ENCODE measurements at places on chromosomes 6 and 20.
A peak's percentile ranks its signal among the peaks of the same experiment; 100 is the strongest.

- no peak for DNase-seq
These were observed 122.8 kb upstream of the B3GAT2 start for GRCh38 chr6:71079677-71080076.

DNA sequence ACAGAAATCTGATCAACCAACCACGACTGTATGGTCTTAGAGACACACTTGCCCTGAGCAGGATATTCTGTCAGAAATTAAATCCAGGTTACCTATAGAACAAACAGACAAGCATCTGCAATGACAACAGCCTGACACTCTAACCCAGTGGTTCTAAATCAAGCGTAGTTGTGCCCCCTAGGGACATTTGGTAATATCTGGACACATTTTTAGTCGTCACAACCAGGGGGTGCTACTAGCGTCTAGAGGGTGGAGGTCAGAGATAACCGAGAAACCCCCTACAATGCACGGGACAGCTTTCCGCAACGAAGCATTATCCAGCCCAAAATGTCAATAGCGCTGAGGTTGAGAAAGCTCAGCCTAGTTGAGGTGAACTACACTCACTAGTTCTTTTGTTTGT is 32.3 kb downstream of the ID4 start:
- DNase-seq: no peak

GRCh38 chr6:43454696-43455530 is 435 bp downstream of the DLK2 start:
- peak; percentile 26 for DNase-seq

DNA sequence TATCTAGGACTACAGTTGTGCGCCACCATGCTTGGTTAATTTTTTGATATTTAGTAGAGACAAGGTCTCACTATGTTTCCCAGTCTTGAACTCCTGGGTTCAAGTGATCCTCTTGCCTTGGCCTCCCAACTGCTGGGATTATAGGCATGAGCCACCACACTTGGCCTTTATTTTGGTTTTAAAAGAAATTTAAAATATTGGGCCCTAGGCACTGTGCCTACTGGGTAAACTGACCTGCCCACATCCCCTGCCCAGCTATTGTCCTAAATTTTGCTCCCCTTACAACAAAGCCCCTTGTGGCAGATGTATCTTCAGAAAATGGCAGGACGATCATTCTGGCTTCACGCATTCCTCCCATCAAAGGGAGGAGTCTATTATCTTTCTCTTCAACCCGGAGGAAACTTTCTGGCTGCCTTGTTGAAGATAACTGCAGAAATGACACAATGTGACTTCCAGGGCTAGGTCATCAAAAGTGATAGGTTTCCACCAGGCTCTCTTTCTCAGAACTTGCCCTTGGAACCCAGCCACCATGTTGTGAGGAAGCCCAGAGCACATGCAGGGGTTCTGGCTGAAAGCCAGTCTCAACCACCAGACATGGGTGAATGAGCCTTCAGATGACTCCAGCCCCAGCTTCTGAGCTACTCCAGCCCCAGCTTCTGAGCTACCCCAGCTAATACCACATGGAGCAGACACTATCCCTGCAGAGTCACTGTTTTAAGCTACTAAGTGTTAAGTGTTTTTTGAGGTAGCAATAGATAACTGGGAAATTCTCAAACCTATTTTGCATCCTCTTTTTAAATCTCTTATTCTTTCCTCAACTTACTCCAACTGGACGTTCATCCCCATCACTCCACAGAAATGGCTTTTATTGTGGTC is 4.6 kb upstream of the GUCA1B start:
- no peak for DNase-seq

GRCh38 chr6:150004101-150004782 is 21.1 kb downstream of the RAET1L start:
- DNase-seq: no peak

GRCh38 chr6:31572041-31572911 is at the start of gene LTA:
LTA (plus strand) TSS chr6:31572289; CDS start chr6:31572743, 454 bp downstream.
- peak; percentile 82 for DNase-seq

DNA sequence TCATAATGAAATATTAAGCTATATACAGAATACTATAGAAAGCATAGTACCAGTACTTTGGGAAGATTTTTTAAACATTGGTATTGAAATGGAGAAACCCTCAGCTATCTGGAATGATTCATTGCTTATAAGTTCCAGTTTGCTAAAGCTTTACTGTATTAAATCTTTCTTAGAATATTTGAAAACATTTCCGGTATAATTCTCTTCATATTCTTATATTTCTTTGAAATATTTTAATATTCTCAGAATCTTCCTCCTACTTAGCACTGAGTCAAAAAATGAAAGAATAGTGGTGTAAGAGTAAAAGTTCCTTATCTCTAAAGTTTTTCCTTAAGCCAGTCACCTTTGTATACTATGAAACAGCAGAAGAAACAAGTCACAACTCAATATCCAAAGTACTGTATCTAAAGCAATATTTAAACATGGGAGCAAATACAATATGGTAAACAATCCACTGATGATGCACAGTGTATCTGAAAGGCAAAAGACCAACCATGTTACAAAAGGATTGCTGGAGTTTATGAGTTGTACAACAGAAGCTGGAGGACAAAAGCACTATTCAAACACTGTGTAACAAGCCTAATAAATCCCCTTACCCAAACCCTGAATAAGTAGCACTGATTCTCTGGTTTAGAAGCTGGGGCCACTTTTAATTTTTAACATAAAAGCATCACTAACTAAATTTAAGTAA is 102.1 kb downstream of the PRDM1 start:
- DNase-seq: no peak

GRCh38 chr6:167325766-167326165 is 880 bp downstream of the TTLL2 start:
- DNase-seq: no peak

GRCh38 chr6:69026715-69027114 is 391.6 kb downstream of the ADGRB3 start:
- DNase-seq: no peak

DNA sequence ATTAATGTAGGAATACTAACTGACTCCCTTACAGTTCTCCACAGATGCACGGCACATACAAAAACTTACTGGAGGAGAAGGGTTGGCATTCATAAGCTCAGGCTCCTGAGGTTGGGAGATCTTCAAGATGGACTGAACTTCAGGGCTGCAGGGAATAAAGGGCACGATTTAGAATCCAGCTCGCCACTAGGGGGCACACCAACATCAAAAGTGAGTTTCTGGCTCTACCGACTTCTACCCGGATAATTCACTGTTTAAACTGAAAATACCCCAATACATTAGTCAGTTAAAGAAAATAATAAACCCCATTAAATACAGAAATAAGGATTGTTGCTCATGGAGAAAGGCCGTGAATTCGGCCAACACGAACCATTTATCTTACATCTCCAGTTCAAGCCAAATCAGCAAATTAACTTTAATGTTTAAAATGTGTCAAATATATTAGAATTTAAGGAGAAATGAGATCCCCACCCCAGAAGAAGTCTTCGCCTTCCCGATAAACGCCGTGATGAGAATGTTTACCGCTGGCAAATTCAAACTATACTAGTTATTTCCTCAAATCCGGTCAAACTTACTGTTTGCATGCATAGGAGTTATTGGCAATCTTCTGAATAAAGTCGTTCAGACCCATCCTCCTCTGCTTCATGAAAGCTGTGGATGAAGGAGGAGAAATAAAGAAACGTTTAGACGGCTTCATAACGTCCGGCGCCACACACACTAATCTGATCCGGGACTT is 121.7 kb upstream of the SLC2A12 start:
- peak; percentile 77 for DNase-seq

DNA sequence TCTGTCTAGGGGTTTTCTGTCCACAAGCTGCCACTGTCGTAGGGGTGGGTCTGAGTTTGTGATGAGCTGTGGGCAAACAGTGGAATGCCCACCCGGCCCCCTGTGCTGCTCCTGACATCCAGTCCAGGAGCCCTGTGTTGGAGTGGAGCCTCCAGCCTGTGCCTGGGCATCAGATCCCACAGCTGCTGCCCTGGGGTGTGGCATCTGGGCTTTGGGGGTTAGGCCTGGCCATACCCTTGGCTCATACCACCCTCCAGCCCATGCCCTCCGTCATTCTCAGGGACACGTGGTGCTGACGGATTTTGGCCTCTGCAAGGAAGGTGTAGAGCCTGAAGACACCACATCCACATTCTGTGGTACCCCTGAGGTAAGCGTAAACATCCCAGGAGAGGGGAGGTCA is 12.9 kb downstream of the SGK2 start:
- no peak for DNase-seq

- no peak for DNase-seq
These were observed 4.4 kb downstream of the AMD1 start for GRCh38 chr6:110878751-110879522.

DNA sequence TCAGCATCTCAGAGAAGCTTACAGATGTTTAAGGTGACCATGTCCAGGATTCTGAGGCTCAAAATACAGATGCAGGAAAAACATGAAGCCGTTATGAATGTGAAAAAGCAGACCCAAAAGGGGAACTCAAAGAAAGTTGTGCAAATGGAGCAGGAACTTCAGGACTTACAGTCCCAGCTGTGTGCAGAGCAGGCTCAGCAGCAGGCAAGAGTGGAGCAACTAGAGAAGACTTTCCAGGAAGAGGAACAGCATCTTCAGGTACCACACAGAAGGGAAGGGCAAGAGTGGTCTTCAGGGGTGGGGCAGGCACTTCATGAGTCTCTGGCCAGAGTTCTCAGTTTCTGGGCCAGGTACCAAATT is 15.2 kb downstream of the RNF8 start:
- no peak for DNase-seq

DNA sequence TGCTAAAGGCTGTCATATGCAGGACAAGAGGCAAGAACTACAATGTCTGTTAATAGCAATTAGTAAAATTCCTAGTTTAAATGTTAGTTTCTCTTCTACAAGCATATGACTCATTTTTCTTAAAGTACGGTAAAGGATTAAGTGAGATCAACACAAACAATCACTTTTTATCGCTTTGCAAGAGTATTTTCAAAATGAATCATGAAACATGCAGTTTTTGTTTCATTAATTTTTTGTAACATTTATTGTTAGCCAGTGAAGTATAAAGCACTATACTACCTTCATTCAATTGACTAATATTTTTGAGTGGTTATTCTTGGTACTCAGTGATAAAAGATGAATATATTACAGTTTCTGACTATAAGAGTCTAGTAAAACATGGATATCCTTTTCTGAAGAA is 138.6 kb downstream of the AHI1 start:
- no peak for DNase-seq

DNA sequence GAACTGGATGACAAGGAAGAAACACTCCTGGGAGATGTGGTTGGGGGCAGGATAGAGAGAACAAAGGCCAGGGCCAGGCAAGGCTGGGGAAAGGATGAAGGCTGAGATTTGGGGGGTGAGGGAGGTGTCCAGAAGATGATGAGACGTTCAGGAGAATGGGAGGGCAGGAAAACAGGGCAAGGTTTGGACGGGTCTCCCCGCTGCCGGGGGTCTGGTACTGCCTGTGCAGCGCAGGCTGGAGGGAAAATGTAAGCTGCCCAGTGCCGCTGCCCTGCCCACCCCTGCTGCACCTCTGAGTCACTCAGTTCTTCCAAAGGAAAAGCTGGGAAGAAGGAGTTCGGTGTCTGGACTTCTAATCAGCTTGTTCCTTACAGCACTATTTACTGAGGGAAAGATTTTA is 130.9 kb downstream of the DTNBP1 start:
- no peak for DNase-seq

DNA sequence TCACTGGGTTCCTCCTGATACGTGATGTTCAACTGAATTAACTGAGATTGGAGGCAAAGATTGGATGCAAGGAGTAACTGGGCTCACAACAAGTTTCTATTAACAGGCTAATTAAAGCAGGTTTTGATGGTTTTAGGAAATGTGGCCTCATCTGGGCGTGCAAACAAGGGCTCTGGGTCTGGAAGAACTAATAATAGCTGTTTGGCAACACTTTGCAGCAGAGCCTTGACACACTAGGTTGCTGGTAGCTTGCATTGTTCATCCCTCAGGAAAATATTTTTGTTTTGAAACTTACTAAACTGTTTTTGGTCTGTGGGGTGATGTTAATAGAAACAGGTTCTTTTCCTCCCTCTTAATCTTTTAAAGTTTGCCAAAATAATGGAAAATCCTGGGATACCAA is 117.2 kb upstream of the CD93 start:
- DNase-seq: no peak

GRCh38 chr6:34213772-34214171 is 22.9 kb upstream of the HMGA1 start:
- DNase-seq: no peak

Data from stimulated activated CD4-positive, alpha-beta T cell treated with anti-CD3 and anti-CD28 coated beads, Interleukin-4, amount 100 ng/mL, for 4 hours (primary cell).